ENCODE measurements at places on chromosomes 3 and 15.
A peak's percentile ranks its signal among the peaks of the same experiment; 100 is the strongest.

DNA sequence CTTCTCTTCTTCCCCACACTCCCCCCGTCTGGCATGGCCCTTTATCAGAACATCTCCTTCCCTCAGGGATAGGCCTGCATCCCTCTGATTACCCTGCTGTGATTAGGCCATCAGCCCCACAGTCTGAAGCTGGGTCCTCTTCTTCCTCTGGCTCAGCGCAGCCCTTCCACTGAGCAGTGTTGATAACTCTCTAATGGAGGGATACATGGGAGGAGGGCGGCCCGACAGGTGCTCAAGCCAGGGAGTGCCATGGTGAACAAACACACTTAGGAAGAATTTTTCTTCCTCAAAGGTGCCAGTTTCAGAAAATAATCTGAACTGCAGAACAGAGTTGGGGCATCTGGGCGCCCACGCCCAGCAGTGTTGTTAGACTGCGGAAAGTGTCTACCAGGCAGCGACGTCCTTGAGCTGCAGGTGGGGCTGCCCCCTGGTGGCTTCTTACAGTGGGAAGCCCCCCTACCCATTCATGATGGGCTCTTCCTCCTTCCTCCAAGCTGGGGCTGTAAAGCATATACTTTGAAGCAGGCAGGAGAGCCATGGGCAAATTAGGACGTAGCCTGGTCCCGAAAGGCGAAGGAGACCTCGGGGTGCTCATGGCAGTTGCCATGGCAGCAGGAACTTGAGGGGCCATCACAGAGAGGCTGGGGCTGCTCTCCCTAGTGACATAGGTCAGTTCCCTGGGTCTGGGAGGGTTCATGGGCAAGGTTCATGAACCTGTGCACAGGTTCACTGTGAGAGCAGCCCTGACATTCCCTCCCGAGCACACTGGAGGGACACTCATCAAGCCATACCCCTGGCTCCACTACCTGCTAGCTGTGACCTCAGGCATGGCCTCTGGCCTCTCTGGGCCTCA lies 33.2 kb upstream of the NR2C2 start:
- no peak for DNase-seq

DNA sequence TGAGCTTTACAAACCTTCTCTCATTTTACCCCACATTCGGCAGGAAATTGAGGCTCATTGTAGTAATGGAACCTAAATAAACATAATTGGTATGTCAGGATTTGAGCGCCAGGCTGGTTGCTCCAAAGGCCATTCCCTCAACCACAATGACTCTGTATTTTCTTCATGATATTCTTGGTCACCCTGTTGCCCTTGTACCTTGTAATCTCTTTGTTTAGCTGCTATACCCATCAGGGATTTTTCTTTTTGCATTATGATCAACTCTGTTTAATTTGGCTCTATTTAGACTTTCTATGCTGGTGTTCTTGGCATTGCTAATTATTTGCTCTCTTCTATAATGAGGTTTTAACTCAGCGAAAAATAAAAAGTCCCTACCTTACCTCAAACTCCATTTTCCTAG lies 29.8 kb downstream of the DUOX2 start:
- DNase-seq, result no peak

DNA sequence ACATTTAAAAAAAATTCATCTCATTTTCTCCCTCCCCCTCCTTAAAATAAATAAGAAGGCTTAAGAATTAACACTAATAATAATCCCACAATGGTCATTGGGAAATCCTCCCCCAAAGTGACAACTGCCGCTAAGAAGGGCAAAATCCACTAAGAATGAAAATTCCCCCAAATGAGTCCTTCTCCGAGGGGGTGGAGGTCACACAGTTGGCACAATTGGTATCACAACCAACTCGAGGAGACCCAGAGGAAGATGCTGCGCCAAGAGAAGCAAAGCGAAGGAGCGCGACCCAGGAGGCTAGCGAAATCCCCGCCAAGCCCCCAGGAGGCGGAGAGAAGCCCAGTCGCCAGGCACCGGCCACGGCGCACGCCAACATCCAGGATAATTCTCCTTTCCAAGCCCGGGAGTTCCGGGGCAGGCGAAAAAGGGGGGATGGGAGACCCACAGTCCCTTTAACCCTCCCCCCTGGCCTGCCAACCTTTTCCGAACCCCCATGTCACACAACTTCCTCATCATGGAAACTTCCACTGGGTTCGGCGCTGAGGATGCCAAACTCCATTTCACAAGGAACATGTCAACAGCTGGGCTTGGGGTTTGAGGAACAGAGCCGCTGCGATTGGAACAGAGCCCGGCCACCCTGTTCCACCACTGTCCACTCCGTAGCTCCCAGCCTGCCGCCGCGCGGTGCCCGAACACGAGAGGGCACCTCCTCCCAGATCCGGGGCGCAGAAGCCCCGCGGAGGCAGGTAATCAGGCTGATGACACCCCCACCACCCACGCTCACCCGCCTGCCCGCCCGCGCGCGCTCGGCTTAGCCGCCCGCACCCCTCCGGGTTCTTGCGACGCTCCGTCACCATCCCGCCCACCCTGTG lies 668 bp downstream of the THRB start:
- DNase-seq, result peak; percentile 60

DNA sequence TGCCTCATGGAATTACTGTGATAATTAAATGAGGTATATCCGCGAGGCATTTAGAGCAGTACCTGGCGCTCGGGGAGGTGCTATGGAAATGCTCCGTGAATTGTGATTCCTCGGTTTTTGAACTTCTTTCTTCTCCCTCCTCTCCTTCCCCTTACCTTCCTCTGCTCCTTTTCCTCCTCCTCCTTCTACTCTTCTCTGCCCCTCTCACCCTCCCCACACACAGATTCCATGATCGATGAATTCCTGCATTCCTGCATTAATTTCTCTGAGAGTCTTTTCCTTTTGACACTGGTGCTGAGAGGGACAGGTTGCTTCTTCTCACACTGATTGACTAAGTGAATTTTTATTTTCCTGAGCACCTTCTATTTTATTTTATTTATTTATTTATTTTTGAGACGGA lies 101.2 kb upstream of the RGMA start:
- no peak for DNase-seq

- no peak for DNase-seq
These were observed 100.2 kb upstream of the FAM3D start for GRCh38 chr3:58766587-58767282.

GRCh38 chr3:71723452-71724170 lies 1.6 kb downstream of the EIF4E3 start:
- no peak for DNase-seq
